Sigmoid colon (tissue), 7 donors: ENCODE measurements at places on chromosomes 2 and 18. TPM values are rescaled to one million over a fixed set of nuclear protein-coding genes. Genes with fewer than 3 reads are reported as not detected.
A peak's percentile ranks its signal among the peaks of the same experiment; 100 is the strongest.

GRCh38 chr2:42169100-42169873 is at the start of gene EML4:
TSS of gene EML4 (plus strand) at chr2:42169353. CDS start at chr2:42169612, 259 bp downstream.
- H3K4me3 ChIP-seq = peak within 1 kb of the TSS; percentile 86
- H3K27ac ChIP-seq = peak within 1 kb of the TSS; percentile 94
- no peaks in the 10 kb centered on the region for H3K36me3 ChIP-seq

Gene CAPN13
- not detected for total RNA-seq

Gene EN1
- total RNA-seq = not detected

DNA sequence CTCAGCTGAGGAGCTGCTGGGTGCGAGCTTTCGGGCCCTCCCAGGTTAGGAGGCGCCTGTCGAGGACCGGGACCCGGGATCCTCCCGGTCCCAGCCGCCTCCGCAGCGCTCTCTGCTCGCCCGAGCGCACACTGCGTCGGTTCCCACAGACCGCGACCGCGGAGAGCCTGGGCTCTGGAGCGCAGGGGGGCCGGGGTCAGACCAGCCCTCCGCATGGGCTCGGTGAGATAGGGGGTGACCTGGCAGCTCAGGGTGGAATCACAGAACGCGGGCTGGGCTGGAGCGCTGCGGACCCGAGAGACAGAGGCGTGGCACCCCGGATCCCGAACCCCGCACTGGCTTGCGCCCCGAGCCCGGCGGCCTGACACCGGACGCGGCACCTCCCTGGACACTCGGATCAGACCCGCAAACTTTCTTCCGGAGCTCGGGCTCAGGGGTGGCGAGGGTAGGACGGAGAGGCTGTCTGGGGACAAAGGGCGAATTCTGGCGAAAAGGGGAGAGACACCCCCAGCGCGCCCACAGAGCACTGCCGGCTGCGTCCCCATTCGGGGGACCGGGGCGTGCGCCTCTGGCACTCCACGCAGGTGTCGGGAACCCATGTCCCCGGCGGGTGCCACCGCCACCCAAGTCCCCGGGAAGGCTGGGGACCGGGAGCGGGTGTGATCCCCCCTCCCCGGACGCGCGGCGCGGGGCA is 612 bp downstream of the DIPK1C start:
- no peaks in the 10 kb centered on the region for H3K36me3 ChIP-seq
- no peak for DNase-seq
- peak overlapping the region; percentile 39 for H3K4me3 ChIP-seq
- H3K27me3 ChIP-seq = peaks cover 46% of the 10 kb centered on the region
- H3K27ac ChIP-seq = no peak overlapping the region

DNA sequence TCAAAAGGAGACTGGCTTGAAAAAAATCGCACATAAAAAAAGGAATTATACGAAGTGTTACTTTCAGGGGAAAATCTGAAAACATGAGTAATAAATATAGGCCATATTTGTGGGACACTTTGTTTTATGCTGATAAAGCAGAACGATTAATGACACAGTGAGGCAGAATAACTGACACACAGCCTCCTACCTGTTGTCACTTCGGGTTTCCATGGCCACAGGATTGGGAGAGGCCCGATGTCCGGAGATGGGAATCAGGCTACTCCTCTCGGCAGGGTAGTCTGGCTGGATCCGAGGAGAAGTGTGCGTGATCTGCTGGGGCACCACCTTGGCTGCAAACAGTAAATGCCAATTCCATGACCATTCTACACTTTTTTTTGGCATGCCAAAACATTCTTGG is 31.7 kb downstream of the SAP130 start:
- H3K27me3 ChIP-seq = no peaks in the 10 kb centered on the region
- H3K4me1 ChIP-seq = no peaks in the 10 kb centered on the region
- H3K4me3 ChIP-seq = no peak overlapping the region
